ENCODE measurements at places on chromosomes 5 and 9.

GRCh38 chr5:163248871-163249270 is 188.5 kb upstream of the CCNG1 start:
- no peak for DNase-seq

DNA sequence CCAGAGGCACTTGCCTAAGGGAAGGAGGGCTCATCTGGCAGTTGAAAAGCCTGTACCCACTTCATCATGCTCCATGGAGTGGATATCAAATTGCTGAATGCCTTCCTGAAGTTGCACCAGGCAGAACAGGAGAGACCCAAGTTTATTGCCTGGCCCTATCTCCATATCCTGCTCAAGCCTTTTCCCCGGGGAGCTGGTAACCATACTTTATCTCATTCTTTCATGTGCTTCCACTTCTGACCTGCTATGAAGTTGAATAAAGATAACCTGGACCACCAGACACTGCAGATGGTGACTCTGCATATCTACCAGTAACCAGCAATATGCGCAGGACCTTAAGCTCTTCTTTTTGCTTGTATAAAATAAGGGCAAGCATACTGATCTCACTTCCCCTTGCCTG is 1397.5 kb upstream of the CDH6 start:
- no peak for DNase-seq

- peak; percentile 53 for DNase-seq
Observed at GRCh38 chr5:61817472-61818326, 485.6 kb downstream of the ZSWIM6 start.

DNA sequence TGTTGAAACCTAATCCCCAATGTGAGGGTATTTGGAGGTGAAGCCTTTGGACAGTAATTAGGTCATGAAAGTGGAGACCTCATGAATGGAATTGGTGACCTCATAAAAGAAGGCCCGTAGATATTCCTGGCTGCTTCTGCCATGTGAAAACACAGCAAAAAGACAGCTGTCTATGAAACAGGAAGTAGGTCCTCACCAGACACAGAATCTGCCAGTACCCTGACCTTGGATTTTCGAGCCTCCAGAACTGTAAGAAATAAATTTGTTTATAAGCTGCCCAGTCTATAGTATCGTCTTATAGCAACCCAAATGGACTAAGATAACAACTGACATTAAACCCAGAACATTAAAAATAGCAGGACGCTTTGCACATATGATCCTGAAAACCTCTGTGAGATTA is 371.1 kb downstream of the SPOCK1 start:
- no peak for DNase-seq

Measured in WERI-Rb-1 (cell line).